ENCODE measurements at places on chromosomes 5 and 9.

DNA sequence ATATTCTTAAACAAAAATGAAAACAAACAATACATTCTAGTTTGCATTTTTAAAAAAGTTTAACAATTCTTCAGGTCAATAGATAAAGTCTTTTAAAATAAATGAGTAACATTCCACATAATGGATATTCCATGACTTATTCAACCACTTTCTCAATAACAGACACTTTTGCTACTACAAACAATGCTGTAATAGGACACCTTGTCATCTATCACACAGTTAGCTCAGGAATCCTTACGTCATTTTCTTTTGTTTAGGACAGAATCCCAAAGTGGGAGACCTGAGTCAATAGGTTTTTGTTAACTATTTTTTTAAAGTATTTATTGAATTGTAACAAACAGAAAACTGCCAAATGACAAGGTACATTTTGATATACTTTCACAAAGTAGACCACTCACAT is 72.5 kb downstream of the CEP120 start:
- DNase-seq: no peak

GRCh38 chr9:124869986-124870560 is 8.1 kb downstream of the ARPC5L start:
- peak; percentile 79 for DNase-seq

DNA sequence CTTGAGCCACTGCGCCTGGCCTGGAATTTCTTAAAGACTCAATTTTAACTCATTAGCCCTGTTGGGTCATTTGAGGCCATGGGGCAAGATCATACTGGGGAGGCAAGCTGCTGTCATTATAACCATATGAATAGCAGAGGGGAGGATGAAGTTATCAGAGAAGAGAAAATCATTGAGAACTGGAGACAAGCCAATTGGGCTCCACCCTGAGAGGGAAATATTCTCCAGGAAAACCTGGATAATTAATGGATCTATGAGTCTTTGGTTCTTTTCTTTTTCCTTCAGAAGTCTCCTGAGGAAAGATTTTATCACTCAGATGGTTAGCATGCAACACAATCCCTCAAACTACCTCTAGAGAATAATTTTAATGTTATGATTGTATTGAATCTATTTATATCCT is 569.6 kb upstream of the TUSC1 start:
- no peak for DNase-seq

- DNase-seq: no peak
Observed at GRCh38 chr5:133455676-133456075, 156.7 kb downstream of the FSTL4 start.

DNA sequence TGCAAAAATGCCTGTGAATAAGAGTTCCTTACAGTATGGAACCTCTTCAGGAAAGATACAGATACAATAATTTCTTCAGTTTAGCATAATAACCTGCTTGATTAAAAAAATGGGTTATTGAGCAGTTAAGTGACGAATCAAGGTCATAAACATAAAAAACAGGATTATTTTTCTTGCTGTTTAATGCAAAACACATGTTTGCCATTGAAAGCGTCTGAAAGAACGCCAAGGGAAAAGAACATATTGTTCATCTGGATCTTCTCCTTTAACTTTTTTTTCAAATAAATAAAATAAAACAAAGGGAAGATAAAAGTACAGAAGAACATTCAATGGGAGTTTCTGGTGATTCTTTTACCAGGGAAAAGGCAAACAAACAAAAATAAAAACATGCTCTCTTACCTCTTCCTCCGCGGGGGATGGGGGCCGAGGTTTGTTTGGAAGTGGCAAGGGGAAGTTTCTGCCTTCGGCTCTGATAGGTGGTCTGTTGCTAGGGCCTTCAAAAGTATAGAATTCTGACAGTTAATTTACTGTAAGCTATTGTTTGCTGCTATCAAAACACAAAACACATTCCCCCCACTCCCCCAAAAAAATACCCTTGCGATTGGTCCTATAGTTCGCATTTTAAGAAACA is 20.1 kb downstream of the C5orf58 start:
- DNase-seq: no peak

GRCh38 chr5:168209244-168209995 is 82.0 kb upstream of the WWC1 start:
- DNase-seq: no peak

GRCh38 chr5:170336065-170336464 is 38.5 kb upstream of the LCP2 start:
- no peak for DNase-seq

DNA sequence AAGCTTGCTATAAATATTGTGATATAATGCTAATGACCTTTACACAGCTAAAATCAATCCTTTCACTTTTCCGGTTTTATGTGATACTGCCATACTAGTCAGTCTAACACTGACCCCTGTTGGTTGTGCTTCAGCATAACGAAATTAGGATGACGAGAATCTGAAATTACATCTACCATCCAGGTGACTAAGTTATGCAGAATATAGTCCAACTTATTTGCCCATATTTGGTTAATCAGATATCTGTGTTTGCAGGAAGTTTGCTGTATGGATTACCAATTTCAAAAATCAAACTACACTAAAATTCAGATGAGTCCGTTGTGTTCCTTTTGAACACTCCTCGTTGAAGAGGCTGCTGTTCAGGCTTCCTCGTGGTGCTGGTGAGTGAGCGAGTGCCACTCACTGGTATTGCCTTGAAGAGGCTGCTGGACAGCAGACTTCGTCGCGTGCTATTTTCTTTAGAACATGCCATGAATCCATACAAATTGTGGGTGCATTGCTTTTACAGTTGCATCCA is 32.5 kb downstream of the TENT4A start:
- no peak for DNase-seq

DNA sequence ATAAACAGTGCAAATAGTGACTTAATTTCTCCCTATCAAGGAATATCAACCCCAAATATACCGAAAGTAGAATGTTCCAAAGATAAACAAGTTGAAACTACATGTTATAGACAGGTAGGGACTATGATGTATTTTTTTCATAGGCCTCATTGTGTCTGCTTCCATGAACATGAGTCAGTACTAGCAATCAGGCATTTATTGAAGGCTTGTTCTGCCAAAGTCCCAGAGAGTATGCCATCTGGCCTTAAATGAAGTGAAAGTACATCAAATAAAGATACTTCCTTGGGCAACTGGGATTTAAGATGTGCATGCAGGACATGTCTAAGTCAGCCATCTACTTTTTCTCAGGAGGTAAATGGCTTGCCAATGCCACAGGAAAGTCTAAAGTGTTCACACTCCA is 6.5 kb downstream of the GHR start:
- no peak for DNase-seq

- no peak for DNase-seq
Observed at GRCh38 chr9:26412446-26412845, 480.2 kb downstream of the CAAP1 start.

- DNase-seq: no peak
Observed at GRCh38 chr5:176575066-176575465, 25.9 kb downstream of the CDHR2 start.

- no peak for DNase-seq
Observed at GRCh38 chr9:99966716-99967115, 60.3 kb downstream of the STX17 start.

DNA sequence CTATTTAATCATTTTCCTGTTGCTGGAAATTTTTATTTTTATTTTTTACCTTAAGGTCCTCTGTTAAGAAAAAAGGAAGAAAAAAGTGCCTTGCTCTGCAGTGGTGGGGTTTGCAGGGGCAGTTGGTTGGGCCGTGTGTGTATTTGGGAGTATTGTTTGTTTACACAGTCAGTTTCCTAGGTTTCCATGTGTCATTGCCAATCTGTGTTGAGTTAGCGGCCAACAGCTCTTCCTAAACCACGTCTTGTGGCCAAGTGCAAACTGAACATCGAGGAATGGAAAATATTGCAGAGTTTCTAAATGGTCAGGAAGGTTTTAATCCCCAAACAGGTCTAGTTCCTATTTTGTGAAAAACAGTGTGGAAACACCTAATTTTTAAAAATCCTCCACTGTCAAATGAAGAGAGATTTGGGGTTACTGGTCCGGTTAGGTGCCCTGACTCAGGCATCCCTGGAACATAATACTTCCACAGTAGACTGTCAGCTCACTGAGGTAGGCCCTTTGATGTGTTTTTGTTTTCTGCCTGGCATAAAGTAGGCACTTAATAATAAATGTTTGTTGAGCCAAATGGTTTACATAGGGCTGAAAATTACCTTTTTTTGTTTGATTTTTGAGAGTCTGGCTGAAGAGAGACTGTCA is 37.0 kb downstream of the MAMDC2 start:
- DNase-seq: no peak

DNA sequence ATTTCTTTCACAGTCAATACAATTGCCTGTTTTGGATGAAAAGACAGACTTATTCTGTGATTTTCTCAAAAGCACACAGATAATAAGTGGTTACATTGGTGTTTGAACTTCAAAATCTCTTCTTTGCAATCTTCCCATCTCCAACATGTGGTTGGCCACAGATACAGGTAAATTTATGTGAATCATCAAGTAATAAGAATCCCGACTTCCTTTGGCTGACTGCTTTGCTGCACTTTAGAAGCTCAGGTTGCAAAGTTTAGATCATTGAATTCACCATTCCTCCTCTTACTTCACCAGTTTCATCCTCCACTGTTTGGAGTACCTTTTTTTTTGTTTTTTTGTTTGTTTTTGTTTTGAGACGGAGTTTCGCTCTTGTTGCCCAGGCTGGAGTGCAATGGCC is 56.5 kb upstream of the ADRB2 start:
- no peak for DNase-seq

DNA sequence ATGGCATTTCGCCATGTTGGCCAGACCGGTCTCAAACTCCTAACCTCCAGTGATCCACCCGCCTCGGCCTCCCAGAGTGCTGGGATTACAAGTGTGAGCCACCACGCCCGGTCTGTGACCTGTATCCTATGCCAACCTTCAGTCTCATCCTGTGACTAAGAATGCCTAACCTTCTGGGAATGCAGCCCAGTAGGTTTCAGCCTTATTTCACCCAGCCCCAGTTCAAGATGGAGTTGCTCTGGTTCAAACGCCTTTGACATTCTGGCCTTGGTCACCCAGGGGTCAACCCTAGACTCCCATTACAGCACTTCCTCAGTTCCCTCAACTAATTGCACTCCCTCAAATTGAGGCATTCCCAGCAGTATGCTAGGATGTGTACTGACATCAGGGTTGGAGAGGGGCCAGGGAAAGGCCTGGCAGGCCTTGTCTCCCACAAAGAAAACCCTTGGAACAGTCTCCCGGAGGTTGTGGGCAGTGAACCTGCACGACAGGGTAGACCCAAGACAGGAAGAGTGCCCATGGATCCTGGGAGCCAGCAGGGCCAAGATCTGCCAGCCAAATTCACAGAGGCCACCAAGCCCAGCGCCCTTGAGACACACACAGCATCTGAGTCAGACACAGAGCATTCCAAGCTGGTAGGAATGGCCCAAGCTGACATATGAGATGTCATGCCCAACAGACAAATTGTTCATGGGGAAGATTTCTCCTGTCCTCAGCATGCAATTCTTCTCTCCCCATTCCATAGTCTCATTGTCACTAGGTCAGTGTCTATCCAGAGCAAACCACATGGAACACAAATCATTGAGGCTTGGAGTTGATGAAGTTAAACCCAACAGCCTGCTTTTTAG is 24.9 kb upstream of the SMU1 start:
- no peak for DNase-seq

GRCh38 chr9:122929796-122930354 is 1.4 kb downstream of the ZBTB26 start:
- no peak for DNase-seq

- DNase-seq: no peak
Observed at GRCh38 chr5:61755726-61756222, 423.7 kb downstream of the ZSWIM6 start.

DNA sequence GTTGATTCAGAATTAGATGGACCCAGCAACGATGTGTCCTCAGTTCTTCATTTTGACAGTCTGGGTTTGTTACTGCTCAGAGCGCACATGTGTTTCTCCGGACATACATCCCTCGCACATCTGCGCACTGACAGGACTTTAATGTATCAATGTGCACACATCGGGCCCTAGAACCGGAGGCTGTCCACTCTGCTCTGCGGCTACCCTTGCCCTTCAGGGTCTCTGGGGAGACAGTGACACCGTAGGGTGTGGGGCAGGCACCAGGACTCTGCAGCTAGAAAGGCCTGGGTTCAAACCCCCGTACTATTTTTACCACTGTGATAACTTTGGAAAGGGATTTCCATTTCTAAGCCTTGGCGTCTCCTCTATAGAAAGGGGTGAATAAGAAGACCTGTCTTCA is 23.5 kb upstream of the LPCAT1 start:
- no peak for DNase-seq

GRCh38 chr9:123470121-123470782 is 114.3 kb downstream of the CRB2 start:
- DNase-seq: no peak

GRCh38 chr5:149731332-149731616 is 1.2 kb downstream of the PPARGC1B start:
- no peak for DNase-seq

DNA sequence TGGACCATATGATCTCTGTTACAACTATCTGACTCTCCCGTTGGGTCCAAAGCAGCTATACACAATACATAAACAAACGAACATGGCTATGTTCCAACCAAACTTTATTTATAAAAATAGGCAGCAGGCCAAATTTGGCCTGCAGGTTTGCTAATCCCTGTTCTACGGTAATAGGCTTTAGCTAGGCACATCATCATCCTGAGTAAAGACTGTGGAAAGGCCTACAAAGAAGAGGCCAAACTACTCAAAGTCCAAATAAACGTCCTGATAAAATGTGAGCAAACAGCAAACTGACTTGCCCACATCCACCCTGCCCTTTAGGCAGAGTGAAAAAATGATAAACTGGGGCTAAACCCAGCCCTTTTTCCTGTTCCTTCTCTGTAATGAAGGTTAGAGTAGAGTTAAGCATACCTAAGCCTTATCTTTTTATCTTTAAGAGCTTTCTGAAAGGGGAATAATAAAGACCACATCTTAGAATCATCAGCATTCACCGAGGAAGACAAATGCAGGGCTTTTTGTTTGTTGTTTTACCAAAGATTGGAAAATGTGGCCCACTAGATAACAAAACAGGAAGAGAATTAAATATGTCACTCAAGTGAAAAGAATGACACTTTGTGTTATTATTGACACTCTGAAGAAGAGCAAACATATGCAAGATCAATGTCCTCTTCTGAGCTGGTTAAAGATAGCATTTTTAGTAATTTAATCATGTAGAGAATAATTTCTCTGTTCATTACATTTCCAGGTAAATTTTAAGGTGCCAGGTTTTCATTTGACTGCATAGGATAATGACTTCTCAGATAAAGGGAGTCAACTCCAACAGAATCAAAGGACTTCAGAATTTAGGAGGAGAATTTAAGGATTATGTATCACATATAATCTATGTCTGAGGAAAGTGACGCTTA is 160.0 kb upstream of the GNA14 start:
- no peak for DNase-seq

DNA sequence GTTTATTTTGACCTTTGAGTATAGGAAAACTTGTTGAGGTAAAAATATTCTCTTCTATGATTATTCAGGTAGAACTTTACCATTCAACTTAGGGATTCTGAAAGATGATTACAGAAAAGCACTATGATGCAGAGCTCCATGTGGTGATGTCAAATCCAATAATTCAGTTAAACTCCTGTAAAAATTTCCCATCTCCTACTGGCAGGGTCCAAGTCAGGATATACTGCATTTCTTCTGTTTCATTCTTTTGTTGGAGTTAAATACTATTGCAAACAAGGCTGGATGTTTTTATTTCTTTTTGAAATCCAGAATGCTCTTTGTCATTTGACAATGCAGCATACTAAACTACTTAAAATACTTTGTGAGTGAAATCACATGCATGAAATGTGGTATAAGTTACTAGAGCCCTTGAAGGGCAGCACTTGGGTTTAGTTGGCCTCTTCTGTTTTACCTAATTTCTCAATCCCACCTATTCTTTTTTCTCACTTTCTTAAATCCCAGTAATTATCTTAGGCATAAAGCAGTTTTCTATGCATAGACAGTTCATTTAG is 204.5 kb downstream of the FBXL7 start:
- DNase-seq: no peak

All from activated T-helper 1 cell treated with anti-CD3 and anti-CD28 coated beads, Interleukin-2, amount 50 U/mL, for 16 hours (primary cell).